Kidney glomerular epithelial cell (primary cell): ENCODE measurements at places on chromosomes 1 and 21.

DNA sequence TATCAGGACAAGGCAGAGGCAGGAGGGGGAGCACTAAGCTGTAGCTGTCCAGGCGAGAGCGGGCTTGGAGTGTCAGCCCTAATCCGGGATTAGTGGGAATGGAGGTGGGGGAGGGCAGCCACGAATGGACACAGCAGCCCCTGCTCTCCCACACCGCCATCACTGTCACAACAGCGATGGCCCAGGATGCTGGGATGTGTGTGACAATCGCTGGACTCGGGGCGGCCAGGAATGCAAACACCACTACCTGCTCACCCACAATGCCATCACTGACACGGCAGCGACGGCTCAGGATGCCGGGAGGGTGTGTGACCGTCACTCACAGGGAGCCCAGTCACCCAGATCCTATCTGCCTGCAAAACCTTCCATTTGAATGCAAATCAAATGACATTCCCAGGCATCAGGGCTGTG, 2.9 kb downstream of the C2CD2 start:
- DNase-seq: no peak

GRCh38 chr21:24955275-24955961, 651.9 kb downstream of the MRPL39 start:
- DNase-seq: no peak

- DNase-seq: no peak
Observed at GRCh38 chr1:41582004-41582325, 97.5 kb upstream of the EDN2 start.

DNA sequence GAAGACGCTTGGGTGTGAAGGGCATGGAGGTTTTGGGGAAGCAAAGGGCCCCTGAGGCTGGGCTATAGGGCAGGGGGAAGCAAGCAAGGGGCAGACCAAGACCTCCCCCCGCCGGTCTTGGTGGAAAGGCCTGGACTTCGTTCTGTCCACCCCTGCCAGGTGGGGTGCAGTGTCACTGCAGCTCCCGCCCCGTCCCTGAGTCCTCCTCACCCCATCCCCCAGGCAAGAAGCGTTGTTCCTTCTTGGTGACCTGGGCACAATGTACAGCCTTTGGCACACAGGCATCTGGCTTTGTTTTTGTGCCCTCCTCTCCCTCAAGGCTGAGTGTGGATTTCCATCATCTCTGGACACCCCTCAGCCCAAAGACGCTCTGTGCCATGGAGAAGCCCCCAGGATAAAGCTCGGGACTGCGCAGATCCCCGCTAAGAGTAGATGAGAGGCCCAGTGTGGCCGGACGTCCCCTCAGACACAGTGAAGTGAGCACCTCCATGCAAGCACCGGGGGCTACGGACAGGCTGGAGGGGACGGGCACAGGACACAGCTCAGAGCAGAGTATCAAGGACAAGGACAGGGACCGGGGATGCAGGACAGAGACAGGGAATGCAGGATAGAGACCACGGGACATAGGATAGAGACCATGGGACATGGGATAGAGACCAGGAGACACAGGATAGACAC, 89.4 kb upstream of the ACTRT2 start:
- no peak for DNase-seq

GRCh38 chr21:14956807-14957206, 108.0 kb downstream of the NRIP1 start:
- peak; percentile 23 for DNase-seq

DNA sequence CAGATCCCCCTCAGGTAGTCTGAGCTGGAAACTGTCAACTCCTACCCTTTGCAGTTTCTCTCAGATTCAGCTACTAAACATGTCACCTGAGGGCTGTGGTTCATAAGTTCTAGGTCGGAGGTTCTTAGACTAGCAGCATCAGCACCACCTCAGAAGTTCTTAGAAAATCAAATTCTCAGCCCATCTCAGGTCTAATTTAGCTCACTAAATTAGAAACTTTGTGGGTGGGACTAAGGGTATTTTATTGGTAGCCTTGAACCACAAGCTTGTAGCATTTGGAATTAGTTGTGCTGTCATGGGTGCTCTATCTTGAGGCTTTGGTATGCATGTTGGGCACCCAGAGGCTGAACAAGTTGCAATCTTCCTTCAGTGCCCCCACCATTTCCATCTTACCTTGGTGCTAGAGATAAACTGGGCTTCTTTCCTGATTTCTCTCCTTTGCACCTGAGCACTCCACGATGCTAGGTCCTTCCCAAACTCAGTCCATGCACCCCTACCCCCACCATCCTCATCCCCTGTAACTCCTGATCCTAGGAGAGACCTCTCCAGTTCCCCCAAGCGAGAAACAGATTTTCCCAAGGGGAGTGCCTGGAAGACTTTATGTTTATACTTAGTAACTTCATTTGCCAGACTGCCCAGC, 54.2 kb downstream of the S1PR1 start:
- no peak for DNase-seq

DNA sequence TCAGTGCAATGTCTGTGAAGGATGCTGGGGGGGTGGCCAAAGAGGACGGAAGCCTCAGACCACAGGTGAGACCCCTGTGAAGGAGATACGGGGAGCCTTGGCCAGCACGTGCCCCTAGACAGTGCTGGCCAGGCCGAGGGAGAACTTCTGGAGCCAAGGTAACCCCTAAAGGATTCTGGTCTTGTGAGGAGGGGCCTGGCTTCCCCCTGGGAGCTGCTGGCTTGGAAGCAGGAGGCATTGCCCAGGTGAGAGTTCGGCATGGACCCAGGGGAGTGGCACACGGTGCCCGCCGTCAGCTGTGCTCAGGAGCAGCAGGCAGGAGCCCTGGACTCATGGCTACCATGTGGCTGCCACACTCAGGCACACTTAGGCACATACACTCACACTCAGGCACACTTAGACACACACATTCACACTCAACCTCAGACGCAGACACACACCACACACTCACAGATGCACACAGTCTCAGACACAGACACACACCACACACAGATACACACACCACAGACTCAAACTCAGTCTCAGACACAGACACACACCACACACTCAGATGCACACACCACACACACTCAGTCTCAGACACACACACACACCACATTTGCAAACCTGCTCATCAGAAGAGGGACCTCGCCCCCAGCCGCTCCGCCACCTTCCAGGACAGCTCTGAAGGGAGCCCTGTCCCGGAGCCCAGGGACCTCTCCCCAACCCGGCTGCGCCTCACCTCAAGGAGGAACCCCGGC, 1.1 kb upstream of the COL6A2 start:
- no peak for DNase-seq

- DNase-seq: no peak
Observed at GRCh38 chr1:220828179-220828490, 41.4 kb downstream of the MTARC1 start.

GRCh38 chr1:38371505-38371844, 324.9 kb upstream of the POU3F1 start:
- DNase-seq: no peak

- DNase-seq: no peak
Observed at GRCh38 chr1:114257554-114257953, 103.9 kb upstream of the SYT6 start.

GRCh38 chr1:204714194-204714860, 28.8 kb upstream of the LRRN2 start:
- no peak for DNase-seq

- DNase-seq: no peak
Observed at GRCh38 chr1:221708076-221708571, 33.8 kb downstream of the DUSP10 start.

DNA sequence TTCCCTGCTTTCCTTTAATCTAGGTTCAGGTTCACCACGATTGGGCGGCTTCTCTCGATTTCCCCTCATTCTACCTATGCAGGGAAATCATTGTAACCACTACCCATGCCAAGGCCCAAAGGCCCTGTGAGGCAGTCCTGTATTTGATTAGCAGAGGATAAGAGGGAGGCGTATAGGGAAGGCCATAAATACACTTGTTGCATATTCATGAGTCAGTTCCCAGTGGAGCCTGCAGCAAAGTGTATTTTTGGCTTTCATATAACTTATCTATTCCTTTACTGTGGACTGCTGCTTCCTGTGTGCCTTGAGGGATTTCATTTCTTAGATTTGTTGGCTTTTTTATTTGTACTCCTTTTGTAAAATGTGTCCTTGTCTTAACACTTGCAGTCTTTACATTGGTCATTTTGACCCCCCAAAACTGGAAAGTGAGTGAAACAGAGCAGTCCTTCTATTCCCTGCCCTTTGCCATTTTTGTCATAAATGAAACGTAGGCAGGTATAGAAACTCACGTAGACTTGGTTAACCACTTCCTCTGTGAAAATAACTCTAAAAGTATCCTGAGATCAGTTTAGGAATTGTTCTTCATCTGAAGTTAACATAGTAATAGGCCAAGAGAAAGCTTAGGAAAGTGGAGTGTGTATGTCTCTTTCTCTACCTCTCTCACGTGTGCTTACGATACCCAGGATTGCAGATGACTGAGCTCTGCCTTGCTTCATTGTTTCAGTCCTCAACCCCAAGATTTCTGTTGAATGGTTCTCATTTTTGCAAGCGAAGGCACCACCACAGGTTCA, 19.6 kb upstream of the KCNQ4 start:
- DNase-seq: no peak

DNA sequence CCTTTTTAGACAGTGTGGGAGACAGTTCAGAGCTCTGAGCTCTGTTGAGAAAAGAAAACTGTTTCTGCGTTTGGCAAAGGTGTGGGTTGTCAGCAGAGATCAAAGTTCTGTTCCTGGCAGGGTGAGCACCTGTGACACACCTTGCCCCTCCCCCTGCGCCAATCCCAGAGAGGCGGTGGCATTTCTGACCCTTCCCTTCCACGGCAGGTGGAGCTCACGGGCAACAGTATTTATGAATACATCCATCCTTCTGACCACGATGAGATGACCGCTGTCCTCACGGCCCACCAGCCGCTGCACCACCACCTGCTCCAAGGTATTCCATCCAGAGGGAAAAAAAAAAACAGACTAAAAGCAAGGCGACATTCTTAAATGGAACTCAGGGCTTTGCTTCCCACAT, 20.7 kb downstream of the SIM2 start:
- no peak for DNase-seq

DNA sequence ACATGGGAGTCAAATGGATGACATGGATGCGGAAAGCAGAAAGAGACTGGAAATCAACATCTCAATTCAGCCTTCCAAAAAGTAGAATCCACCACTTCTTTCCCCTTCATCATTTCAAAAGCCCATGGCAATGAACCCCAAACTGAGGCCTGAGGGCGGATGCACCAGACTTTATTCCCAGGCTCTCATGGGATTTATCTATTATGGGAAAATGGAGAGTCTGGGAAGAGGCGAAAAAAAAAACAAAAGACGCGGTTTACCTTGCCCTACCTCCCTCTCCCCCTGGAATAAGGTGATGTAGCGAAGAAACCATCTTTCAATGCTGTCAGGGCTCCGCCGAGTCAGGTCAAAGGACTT, 624 bp downstream of the KIFAP3 start:
- no peak for DNase-seq

GRCh38 chr1:167484726-167485502, 33.4 kb downstream of the CD247 start:
- no peak for DNase-seq

- no peak for DNase-seq
Observed at GRCh38 chr1:207910591-207911354, at the start of gene CD34. Gene CD34 (minus strand): TSS chr1:207911125. CDS start chr1:207911080, 45 bp downstream.

DNA sequence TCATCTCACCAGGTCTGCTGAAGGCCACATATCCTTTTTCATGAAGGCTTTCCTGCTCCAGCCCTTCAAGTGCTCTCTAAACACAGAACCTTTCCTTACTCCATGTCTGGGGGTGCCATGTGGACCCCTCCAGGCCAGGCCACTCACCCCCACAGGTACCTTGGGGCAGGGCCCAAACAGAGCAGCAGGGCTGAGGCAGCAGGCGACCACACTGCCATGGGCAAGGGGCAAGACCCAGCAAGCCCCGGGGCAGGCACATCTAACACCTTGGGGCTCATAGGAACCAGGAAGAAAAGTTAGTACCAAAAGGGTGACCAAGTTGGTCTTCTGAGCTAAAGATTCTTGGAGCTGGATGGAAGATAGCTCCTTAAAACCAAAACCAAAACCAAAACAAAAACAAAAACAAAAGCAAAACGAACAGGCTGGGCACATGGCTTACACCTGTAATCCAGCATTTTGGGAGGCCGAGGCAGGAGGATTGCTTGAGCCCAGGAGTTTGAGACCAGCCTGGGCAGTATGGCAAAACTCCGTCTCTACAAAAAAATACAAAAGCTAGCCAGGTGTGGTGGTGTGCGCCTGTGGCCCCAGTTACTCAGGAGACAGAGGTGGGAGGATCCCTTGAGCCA, 63.7 kb downstream of the MRPL37 start:
- DNase-seq: no peak

DNA sequence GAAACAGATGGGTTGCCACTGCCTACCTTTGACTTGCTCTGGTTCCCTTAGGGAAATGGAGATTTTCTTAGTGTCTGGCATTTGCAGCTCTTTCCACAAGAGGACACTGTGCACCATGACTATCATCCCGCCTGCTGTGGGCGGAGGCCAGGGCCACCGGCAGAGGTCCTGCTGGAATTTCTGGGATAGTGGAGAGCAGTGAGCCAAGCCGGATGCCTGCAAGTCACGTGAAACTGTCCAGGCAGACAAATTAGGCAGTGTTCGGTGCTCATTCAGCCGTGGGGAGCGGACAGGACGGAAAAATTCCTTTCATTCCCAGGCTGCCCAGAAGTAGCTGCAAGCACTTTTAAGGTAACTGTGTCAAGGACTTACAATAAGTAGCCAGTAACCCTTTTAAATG, 43.4 kb downstream of the IGSF5 start:
- DNase-seq: peak; percentile 97

- DNase-seq: no peak
Observed at GRCh38 chr1:35707601-35708440, 10.9 kb downstream of the C1orf216 start.

DNA sequence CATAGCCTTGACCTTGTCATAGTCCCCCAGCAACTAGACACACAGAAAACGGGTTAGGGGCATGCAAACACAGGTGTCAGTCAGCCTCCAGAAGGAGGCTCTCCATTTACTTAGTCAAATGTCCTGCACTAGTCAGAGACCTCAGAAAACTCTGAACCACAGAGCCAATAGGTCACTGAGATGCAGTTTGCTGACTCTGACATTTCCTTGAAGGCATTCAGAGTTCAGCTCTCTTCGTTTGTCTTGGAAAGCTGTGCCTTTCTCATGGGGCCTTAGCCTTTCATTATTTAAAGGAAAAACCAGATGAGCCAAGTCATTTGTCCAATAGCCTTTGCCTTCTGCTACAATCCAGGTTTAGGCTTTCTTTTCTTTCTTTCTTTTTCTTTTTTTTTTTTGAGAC, 3.5 kb downstream of the OLFML2B start:
- peak; percentile 3 for DNase-seq

GRCh38 chr1:224047538-224047937, 66.4 kb upstream of the FBXO28 start:
- DNase-seq: no peak

DNA sequence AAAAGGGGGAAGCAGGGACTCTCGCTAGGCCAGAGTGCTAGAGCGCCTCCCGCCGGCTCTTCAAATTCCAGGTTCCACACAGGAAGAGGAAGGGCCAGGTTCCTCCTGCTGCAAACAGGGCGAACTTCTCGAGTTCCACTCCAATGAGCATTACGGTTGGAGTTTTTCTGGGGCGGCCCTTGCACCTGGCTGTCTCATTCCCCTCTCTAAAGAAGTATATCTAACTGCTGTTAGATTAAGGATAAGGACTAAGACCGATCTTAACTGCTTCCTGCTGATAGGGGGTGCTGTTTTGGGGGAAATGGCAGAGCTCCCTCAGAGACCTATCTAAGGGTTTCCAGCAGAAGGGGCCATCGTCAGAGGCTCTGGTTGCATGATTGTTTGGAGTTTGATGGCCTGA, 138.0 kb downstream of the RABGAP1L start:
- no peak for DNase-seq

- DNase-seq: peak; percentile 31
Observed at GRCh38 chr1:211577819-211578639, 932 bp downstream of the SLC30A1 start.
